ENCODE measurements at places on chromosomes 4 and X. TPM values are rescaled to one million over a fixed set of nuclear protein-coding genes. Genes with fewer than 3 reads are reported as not detected.

Gene CCDC149
- 4.9 TPM for total RNA-seq

Gene LDB2
- total RNA-seq = 0.46 TPM

Gene NLRP2B
- not detected for total RNA-seq

Gene ZCCHC18
- total RNA-seq = 1.5 TPM

DNA sequence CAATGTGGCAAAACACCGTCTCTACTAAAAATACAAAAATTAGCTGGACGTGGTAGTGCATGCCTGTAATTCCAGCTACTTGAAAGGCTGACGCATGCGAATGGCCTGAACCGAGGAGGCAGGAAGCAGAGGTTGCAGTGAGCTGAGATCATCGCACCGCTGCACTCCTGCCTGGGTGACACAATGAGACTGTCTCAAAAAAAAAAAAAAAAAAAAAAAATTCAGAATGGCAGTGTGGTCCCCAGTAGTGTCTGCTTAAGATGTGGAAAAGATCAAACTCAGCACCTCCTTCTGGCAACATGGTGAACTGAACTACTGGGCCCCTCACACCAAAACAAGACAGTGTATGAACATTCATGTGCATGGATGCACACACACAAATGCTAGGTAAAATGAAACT lies 32.2 kb downstream of the SMS start:
- no peak for DNase-seq

- DNase-seq = no peak
These were observed 61.8 kb downstream of the BRWD3 start for GRCh38 chrX:80747832-80748231.

GRCh38 chr4:17817027-17817426 lies 6.2 kb downstream of the NCAPG start:
- DNase-seq = peak; percentile 34

DNA sequence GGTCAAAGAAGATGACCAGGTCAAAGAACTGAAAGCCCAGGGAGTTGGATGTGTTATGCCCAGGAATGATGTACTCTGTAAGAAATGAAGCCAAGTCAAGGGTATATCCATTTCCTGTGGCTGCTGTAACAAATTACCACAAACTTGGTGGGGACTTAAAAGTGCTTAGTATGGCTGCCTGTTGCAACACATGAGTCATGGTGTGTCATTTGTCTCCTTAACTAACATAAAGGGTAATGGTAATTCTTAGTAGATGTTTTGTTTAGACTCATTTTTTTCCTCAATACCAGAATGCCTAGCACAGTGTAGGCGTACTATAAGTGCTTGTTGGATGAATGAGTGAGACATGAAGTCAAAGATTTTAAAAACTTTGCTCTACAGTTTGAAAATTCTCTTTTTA lies 45.7 kb downstream of the SYTL5 start:
- peak; percentile 77 for DNase-seq

DNA sequence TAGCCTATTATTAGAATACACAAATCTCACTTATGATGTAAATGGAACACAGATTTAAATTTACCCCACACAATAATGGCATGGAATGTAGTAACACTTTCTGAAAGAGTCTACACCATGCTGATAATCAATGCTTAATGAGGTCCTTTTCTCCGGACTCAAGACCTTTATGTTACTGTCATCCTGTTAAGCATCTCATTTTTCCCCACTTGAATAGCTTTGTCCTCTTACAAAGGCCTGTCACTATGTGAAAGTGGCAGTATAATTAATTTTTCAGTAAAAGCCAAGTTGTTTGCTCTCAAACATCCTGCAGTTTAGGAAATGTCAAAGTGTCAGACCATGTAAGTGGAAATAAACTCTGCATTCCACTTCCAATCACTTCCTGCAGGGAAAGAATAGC lies 96.4 kb downstream of the GPC3 start:
- no peak for DNase-seq

GRCh38 chr4:147480891-147481576 lies at the start of gene EDNRA:
EDNRA (plus strand) TSS chr4:147481097; CDS start chr4:147485682, 4,585 bp downstream.
- DNase-seq = no peak

Measured in kidney epithelial cell (primary cell).